HFF-Myc (cell line): ENCODE measurements at places on chromosomes 5 and 9.

- no peak for DNase-seq
Measured at GRCh38 chr5:67876371-67876770, 339.2 kb upstream of the PIK3R1 start.

DNA sequence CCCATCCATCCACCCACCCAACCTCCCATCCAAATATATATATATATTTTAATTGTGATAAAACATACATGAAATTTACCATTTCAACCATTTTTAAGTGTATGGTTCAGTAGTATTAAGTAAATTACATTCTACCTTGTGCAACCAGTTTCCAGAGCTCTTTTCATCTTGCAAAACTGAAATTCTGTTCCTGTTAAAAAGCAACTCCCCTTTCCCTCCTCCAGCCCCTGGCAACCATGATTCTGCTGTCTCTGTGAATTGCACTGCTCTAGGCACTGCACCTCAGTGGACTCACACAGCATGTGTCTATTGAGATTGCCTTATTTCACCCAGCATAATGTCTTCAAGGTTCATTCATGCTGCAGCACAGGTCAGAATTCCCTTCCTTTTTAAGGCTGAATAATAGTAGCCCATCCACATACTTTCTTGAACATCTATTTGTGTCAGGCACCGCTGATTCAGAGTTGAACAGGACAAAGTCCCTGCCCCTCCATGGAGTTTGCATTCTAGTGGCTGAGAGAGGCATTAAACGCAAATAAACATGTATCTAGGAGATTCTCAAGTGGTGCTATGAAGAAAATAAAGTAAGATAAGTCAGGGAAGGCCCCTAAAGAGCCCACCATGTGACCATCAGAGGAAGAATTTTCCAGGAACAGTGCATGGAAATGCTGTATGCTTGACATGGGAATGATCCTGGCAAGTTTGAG, 24.0 kb downstream of the CSF1R start:
- no peak for DNase-seq

DNA sequence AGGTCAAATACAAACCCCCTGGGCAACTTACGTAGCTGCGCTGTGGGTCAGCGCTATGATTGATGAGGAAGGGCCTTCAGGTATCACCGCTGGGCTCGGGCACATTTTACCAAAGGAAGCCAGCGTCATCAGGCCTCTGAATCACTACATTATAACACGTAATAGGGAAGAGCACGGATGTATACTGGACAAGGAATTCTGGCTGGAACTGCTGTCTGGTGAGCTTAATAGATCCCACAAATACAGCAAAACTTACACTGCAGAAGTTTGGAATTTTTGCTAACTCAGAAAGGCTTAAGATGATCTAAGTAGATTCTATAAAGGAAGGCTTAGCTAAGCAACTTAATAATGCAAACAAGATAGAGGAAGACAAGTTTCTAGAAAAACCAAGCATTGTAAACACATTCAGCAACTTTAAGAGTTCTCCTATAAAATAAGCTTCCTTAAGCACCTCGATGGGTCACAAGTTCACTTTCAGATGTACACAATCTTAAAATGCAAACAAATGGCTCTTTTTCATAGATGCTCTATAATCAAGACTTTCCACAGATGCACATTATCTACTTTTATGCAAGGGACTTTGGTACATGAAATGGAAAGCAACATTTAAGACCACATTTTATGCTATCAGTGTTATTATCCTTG, 360.1 kb upstream of the PANK3 start:
- no peak for DNase-seq

DNA sequence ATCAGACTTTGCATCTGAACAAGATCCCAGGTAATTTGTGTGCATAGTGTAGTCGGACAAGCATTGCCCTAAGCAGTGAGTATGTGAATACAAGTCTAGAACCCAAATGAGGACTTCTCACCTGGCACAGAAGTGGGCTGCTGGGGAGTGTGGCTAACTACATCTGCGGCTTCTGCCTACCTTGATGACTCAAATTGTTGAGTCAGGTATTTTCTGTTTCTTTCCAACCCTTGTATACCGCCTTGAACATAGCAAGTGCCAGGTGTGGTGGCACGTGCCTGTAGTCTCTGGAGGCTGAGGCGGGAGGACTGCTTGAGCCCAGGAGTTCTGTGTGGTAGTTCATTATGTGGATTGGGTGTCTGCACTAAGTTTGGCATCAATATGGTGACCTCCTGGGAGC, 7.9 kb upstream of the JADE2 start:
- no peak for DNase-seq

DNA sequence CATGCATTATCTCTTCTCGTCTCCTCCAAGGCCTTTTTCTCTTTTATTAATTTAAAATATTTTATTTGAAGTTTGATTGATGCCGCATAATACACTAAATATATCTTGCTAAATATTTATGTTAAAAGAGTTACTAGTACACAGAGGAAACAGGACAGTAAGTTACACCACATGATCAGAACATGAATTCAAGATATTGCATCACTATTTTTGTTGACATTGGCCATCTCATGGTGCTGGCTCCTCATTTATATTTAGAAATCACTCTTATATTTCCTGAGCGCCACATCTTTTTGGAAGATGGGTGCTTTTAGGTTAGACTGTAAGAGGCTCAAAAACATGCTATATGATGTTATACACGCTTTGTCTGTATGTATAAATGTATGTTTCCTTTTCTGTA, 23.0 kb downstream of the SPEF2 start:
- no peak for DNase-seq

GRCh38 chr9:8825585-8826147, 1026.1 kb upstream of the DMAC1 start:
- no peak for DNase-seq

DNA sequence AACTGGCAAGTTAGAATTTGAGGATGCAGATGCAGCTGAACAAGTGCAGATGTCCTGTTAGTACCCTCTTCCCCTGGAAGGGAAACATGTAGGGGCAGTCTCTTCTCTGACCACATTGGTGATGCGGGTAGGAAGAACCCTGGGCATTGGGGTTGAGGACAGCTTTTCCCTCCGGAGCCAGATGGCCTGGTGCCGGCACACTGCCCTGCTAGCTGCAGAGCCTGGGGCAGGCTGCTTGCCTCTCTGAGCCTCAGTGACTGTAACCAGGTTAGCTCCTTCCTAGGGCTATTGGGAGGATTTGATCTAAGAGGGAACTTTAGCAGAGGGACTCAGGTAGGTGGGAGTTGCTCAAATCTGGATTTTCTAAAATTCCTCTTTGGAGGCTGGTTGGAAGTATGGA, 148.4 kb downstream of the HSPA4 start:
- no peak for DNase-seq

- no peak for DNase-seq
Measured at GRCh38 chr5:50435168-50435567, 5.9 kb downstream of the EMB start.

GRCh38 chr9:93020151-93020550, 38.4 kb upstream of the SUSD3 start:
- DNase-seq, result no peak

DNA sequence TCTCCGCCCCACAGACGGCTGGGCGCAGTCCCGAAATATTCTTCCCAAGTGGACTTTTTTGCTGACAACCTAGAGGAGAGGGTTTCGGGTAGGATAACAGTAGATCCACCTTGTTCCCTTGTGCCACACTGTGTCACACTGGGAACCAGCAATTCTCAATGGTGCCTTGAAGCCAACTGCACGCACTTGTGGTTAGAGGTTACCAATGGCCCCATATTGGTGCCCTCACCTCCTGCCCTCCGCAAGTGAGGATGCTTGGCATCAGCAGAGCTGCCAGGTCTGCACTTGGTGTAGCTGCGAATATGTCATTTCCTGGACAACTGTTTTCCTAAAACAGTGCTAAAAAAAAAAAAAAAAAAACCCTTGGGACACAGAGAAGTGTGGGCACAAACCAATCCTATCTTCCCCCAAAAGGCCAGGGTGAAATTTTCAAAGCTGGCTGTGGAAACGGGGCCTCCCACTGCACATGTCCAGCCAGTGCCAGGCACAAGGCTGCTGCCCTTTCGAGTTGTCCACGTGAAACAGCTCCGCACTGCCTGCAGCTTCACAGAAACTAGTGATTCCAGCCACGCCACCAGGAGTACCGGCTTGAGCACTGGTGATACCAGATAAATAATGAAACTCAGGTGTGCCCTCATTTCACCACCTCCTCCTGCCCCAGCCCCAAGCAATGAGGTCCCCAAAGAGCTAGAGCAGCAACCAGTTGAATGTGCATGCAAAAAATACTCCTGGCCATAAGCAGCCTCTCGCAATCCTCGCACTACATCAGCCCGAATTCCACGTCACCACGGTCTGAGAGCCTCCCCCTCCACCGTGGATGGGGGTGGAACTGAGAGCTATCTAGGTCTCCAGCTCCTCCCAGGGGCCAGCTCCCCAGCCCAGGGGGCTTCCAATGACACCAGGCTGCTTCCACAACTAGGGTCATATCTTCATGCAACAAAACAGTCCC, 51.2 kb downstream of the USP20 start:
- DNase-seq, result no peak

- DNase-seq, result no peak
Measured at GRCh38 chr5:62732677-62733121, 154.1 kb downstream of the LRRC70 start.

DNA sequence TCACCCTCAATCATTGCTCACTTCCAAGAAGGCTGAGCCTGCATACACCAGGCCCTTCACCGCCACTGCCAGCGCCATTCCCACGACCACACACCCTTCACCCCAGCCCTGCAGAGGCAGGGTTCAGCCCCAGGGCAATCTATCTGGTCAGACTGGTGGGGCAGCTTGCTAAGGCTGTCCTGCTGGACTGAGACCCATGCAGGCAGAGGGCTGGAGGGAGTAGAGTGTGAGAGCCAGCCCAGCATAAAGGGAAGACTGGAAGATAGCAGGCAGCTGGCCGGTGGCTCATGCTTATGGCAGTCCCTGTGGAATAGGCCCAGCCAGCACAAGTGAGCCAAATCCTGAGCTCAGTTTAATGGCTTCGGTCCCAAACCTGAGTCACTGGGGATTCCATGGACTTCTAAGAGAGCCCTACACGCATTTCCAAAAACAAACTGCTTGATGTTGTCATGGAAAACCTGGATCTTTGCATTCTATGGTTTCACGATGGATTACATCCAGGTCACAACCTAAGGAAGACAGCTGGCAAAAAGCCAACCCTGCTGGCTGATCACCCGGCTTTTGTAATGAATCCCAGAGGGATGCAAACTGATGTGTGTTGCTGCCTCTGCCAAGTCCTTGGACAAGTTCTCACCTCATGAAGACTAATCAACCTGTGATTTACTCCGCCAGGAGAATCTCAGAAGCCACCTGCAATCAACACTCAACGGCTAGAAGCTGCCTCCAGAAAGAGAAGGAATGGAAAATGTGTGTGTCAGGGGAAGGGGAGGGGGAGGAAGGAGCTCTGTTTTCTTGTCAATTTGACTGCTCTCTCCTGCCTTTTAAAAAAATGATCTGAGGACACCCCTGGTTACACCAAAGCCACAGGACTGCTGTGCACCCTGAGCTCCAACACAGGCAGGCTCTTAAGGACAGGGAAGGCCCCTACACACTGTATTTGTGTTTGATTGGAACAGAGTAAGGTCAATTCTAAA, 143.6 kb downstream of the LHFPL2 start:
- peak; percentile 99 for DNase-seq

DNA sequence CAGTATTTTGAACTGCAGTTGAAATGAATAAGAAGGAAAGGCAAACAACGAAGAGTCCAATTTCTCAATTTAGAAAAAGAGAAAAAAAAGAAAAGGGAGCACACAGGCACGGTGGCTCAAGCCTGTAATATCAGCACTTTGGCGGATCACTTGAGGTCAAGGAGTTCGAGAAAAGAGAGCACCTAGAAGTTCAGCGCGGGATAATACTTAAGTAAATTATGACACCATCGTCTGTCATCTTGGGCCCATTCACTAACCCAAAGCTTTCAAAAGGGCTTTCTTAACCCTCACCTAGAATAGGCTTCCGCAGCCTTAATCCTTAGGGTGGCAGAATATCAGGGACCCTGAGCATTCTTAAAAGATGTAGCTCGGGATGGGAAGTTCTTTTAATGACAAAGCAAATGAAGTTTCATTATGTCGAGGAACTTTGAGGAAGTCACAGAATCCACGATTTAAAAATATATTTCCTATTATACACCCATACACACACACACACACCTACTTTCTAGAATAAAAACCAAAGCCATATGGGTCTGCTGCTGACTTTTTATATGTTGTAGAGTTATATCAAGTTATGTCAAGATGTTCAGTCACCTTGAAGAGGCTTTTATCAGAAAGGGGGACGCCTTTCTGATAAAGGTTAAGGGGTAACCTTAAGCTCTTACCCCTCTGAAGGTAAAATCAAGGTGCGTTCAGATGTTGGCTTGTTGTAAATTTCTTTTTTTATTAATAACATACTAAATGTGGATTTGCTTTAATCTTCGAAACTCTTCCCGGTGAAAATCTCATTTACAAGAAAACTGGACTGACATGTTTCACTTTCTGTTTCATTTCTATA, 602 bp upstream of the CD274 start:
- no peak for DNase-seq

DNA sequence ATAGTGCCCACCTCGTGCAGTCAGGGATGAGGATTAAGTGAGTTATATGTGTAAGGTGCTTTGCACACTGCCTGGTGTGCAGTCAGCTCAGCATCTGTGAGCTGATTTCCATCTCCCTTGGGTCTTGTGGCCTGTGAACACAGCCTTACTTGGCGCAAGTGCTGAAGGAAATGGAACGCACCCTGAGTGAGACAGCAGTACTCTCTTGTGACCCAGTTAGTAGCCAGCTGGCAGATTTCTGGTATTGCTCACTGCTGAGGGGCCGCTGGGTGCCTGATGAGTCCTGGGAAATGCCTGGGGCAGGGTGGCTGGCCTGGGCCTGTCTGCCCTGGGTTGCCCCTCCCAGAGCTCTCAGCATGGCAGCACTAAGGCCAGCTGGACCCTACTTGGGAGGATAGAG, 90.9 kb upstream of the BOD1 start:
- DNase-seq, result no peak

DNA sequence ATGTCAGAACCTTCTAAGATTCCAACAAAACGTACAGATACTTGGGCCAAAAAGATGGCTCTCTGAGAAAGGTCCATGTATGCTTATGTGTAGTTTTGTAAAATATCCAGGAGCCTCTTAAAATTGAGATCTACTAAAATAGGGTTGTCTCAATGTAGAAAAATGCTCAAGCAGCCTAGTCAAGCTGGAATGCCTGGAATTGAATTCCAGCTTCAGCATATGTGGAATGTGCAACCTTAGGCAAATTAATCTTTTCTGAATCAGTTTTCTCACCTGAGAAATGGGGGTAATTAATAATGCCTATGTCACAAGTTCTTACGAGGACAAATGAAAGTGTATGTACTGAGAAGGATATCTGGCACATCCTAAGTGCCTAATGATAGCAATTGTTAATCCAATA, 662.4 kb downstream of the DTWD2 start:
- no peak for DNase-seq

DNA sequence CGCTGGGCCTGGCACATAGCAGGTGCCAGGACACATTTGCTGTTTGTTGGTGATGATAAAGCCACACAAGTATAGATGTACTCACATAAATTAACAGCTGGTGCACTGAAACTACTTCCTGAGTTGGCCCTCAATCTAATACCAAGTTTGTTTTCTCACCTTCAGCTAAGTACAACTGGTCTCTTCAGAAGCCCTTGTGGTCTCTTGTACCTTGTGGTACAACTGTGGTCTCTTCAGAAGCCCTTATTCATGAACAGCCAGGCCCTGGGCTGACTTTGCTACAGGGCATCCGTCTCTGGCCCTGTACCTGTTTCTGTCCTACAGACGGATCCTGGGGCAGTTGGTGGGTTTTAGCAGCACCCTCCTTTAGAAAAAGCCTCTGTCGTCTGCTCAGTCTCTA, 81.5 kb downstream of the DAB2IP start:
- no peak for DNase-seq
